Amniotic epithelial cell (primary cell): ENCODE measurements at places on chromosomes 3 and 15.

DNA sequence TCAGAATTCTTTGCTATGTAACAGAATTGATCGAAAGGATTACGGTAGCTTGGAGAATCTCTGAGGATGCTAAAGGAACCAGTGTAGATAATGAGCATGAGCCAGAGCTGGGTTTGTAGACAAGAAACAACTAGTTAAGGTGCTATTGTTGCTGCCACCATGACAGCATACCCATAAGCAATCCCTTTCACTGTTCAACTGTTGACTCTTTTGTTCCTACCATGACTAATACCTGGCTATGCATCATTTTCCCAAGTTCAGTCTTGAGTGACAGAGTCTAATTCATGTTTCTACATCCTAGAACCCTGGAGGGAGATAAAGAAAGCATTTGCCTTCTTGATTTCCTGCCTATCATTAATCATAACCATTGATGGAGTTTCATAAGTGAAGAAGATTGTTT lies 600.3 kb downstream of the OTOL1 start:
- DNase-seq: peak; percentile 35

DNA sequence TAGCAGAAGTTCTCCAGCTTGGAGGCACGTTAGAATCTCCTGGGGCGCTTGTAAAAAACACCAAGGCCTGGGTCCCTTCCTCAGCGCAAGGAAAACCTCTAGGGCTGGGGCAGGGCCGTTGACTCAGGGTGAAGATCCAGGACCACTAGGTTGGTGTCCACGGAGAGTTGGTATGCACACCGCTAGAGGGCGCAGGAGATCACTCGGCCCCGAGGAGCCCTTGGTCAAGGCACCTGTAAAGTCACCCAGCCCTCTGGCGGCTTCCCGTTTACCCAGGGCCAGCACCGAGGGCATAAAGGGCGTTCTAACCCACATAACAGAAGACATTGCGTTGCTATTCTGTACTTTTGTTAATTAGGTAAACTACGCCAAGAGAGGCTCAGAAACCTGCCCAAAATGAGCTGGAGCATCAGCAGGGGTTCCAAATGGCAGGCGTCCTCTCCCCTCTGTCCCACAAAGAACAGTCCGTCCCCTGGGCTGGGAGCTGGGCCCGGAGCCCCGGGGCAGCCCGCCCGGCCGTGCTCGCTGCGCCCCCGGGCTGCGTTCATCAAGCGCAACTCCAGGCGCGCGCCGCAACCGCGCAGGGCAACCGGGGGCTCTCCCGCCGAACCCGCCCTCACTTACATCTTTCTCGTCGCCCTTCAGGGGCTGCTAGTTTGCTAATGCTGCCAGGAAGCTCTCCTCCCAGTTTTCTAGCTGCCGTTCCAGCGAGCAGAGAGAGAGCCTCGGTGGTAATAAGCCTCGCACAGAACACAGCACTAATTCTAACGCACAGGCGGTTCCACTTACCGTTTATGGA lies 332.1 kb downstream of the ARRDC4 start:
- DNase-seq: no peak

DNA sequence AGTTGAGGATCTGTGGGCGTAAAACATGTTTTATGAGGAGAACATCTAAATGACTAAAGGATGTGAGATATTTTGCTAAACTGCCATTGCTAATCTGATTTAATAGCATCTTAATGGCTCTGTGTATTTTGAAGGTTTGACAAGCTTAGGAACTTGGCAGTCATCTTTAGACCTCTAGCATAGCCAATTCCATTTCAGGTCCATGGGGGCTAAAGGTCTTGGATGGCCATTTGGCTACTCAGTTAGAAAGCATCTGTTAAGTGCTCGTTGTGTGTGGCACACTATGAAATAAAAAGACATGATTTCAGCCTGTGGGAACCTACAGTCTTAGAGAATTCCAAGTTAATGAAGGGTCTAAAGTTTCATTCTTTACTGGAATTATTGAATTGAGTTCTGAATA lies 236.2 kb downstream of the IL5RA start:
- no peak for DNase-seq

DNA sequence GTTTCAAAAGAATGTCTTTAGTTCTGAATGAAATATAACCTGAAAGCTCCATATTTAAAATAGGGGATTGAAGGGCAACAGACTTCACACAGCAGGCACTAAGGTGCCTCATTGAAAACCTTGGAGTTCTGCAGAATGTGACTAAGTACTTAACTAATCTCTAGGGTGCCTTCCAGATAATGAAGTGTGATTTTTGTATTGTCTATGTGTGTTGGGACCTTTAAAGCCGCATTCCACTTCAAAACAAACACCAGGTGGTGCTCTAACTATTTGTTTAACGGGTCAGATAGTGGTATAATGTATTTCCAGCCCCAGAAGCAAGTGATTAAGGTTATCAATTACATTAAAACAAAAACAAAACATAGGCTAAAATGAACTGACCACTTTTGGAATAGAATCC lies 28.0 kb downstream of the TFG start:
- no peak for DNase-seq

- DNase-seq: no peak
Observed at GRCh38 chr3:149340310-149340933, 7.0 kb upstream of the TM4SF18 start.

GRCh38 chr3:143362115-143362991 lies 242.8 kb downstream of the CHST2 start:
- DNase-seq: peak; percentile 78

- peak; percentile 24 for DNase-seq
Observed at GRCh38 chr3:133662278-133662651, 524 bp upstream of the TOPBP1 start.

GRCh38 chr15:66043264-66043663 lies 174.0 kb downstream of the RAB11A start:
- DNase-seq: no peak

DNA sequence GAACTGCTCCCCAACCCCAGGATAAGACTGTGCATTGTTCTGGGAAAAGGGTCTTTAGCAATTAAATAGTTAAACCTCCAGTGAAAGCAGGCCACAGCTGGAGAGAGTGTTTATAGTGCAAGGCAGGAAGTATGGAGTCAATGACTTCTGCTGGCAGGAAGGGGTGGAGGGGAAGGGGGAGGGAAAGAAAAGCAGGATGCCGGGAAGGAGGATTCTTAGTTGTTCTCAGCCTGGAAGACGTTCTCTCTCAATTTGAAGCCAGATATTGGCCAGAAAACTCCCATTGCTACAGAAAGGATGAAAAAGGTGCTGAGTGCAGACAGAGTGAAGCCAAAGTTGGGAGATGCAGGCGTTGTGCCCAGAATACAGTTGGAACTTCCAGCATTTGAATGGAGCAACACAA lies 35.7 kb upstream of the ACTL6A start:
- DNase-seq: peak; percentile 85

GRCh38 chr3:63128380-63128779 lies 149.7 kb upstream of the SYNPR start:
- no peak for DNase-seq

- peak; percentile 71 for DNase-seq
Observed at GRCh38 chr15:85019815-85020590, 38.3 kb downstream of the PDE8A start.

- DNase-seq: no peak
Observed at GRCh38 chr3:64039332-64039731, 16.0 kb upstream of the PSMD6 start.

- DNase-seq: peak; percentile 97
Observed at GRCh38 chr15:56759450-56759845, 26.1 kb upstream of the ZNF280D start.

- no peak for DNase-seq
Observed at GRCh38 chr3:55654123-55654760, 167.1 kb upstream of the WNT5A start.

GRCh38 chr3:44803298-44803697 lies 41.7 kb downstream of the KIF15 start:
- DNase-seq: no peak

GRCh38 chr3:187276397-187277128 lies 15.0 kb downstream of the MASP1 start:
- DNase-seq: no peak

DNA sequence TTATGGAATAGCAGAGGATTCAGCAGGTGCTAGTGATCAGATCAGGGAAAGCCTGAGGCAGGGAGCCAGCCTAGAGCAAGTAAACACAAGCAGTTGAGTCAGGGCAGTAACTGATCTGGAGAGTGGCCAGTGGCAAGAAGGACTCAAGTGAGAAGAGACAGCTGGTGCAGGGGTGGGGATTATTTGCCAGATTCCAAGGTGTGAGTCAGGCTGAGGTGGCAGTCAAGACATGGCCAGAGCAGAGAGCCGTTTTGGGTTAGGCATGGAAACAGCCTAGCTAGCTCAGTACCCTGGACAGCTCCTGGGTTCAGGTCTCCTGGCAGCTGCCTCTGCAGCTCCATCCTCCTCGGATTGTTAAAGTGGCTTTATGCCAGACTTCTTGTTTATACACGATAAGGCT lies 281.9 kb upstream of the ONECUT1 start:
- peak; percentile 21 for DNase-seq

DNA sequence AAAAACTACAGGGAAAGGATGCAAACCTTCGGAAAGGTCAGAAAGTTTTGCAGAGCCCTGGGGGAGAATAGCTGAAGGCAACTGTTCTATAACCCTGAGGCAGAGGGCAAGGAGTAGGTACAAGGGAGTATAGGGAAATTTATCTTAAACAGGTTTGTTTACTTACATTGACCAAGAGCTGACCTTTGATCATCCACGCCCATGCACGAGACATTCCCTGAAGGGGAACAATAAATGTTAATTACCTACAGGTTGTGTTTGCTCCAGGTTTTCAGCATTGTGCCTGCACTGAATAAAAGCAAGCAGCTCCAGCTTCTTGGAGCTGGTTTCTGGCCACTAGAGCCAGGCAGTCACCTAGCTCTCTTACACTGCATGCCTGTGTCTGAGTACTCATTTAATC lies 524.5 kb upstream of the TGFBR2 start:
- DNase-seq: no peak

GRCh38 chr3:186259612-186260383 lies 102.2 kb downstream of the DGKG start:
- peak; percentile 89 for DNase-seq

DNA sequence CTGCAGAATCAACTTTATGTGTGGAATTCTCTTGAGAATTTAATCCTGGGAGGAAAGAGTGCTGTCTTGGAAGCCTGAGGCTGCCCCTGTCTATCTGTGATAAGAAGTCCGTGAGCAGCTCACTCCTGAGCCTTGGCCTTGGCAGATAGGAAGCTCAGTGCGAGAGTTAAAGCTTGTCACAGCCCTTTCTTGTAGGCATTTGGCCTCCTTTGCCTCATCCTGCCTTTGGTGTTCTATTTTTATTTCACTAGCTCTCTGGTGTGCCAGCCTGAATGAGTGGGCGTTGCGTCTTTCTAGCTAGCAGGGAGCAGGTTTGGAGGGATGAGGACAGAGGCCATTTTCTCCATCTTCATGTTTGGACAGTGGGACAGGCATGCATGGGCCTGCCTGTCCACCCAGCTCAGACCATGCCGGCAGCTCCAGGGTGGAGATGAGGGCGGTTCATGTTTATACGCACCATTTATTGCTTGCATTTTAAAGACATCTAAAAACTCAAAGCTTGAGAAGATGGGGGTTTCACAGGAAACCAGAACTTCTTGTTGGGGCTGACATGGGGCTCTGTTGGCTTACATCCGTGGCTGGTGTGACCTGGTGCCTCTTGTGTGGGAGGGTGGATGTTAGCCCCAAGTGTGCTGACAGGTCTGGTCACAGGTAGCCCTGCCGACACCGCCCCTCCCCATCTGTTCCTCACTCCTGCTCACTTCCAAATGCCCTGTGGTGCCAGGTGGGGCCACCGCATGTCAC lies 29.8 kb downstream of the IRAK2 start:
- DNase-seq: peak; percentile 27

DNA sequence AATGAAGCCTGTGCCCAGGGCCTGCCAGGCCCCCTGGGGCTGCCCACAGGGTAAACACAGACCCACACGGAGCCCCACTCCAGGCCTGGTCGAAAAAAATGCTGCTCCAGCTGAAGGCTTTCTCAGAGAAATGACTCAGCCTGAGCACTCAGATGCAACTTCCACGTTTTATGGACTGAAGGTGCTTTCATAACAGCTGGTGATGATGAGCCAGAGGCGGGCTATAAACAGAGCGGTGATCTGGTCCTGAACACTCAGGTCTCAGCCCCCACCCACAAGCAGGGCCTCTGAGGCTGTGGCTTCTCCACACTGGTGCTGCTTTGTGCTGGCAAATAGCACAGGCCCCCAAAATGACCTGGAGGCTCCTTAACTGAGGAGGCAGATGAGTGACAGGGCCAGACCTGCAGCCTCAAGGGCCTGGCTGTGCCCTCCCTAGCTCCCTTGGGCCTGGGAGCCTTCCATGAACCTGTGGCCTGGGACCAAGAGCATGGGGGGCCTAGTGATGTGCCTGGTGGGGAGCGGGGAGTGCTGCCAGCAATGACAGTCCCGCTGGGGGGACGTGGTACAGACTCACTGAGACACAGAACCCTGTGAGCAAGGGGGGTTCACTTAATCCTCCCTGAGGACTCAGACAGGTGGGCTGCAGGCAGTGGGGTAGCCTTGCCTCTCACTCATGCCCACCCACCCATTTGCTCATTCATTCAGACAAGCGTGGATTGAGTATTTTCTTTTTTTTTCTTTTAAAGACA lies 23.0 kb upstream of the FURIN start:
- DNase-seq: peak; percentile 93

DNA sequence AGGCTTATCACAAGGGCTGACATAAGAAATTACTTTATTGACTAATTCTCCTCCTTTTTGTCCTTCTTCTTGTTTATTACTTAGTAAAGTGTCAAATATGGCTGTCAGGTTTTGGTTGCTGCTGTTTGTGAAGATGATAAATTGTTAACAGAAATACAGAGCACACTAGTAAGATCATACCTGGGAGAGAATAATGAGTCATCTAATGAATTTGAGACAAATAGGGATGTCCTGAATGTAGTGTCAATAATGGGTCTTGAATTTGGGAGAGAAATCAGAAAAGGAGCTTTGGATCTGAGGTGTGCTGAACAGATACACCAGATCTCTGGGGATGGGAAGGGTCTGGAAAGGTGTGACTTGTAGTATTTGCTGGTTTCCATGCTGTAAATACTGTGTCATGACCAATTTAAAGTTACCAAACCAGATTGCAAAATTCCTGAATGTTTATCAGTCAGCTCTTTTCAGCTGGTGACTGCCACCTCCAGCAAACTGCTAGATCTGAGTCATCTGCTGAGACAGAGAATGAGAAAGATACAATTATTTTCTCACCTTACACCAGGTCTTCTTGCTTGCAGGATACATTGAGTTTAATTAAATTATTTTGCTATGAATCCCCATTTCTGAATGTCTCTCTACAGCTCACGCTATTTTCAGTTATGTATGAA lies 76.7 kb upstream of the SATB1 start:
- no peak for DNase-seq

- no peak for DNase-seq
Observed at GRCh38 chr3:164375995-164376394, 702.3 kb downstream of the SI start.
